ENCODE measurements at places on chromosomes 5 and 9.
A peak's percentile ranks its signal among the peaks of the same experiment; 100 is the strongest.

- no peak for DNase-seq
These were observed 28.9 kb downstream of the TAF11L14 start for GRCh38 chr5:17663182-17663581.

- DNase-seq: no peak
These were observed 11.4 kb upstream of the GRIN1 start for GRCh38 chr9:137127301-137128157.

- DNase-seq: no peak
These were observed 153.6 kb downstream of the GNAQ start for GRCh38 chr9:77877976-77878375.

DNA sequence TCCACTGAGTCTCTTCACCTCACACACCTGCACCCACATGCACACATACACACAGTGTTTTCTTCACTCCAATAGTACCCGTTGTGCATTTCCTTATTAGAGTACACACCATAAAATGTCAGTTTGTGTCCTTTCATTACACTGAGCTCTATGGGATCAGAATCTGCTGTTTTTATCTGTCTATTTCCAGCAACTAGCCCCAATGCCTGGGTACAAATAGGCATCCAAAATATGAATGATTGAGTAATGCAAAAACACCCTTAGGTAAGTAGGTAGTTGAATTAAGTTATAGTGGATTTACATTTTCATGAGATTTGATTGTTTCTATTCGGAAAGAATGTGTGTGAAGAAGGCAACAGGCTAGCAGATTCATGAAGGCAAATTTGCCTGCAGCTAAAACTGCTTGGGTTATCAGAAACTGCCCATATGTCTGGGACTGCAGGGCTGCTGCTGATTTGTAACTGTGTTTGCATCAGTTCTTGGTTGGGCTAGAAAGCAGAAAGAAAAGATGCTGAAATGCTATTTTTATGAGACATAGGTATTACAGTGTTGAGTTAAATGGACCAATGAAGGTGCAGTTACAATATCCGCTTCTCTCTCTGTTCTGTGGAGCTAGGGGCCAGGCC, 26.9 kb downstream of the PPP3R2 start:
- DNase-seq: no peak

DNA sequence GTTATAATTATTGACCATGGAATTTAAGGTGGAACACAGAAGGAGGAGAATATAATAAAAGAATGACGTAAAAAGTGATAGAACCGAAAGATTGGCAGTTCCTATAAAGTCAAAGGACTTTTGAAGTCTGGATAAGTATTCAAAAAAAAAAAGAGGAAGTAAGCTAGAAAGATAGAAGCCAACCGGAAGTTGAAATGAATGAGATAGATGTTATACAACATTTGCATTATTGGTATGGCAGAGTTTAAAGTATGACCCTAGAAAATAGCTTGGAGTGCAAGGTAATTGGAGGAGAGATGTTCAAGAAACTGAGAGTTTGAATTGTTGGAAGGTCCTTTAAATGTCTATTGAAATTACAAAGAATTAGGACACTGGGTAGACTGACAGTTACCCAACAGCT, 293.6 kb downstream of the FER start:
- no peak for DNase-seq

- no peak for DNase-seq
These were observed 900.0 kb upstream of the CDH10 start for GRCh38 chr5:25544652-25545249.

GRCh38 chr5:133446440-133446839, 165.9 kb downstream of the FSTL4 start:
- DNase-seq: no peak

- no peak for DNase-seq
These were observed 99.3 kb downstream of the FOCAD start for GRCh38 chr9:20783057-20784038.

DNA sequence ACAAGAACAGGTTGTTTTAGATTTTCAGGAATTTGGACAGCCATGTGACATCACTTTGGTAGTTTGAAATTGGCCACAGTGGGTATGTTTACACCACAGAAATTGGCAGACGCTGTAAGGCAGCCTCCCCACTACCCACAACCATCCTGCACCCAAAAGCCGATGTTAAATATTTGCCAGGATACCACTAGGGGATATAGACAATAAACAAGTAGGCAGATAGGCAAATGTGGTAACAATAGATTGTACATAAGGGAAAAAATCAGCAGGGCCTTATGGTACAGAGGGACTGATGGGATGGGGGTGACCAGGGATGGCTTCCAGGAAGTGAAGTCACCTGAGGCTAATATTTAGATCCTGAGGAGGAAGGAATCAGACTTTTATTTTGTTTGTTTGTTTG, 31.1 kb upstream of the DUSP1 start:
- no peak for DNase-seq

- no peak for DNase-seq
These were observed 773.6 kb upstream of the CDH10 start for GRCh38 chr5:25418319-25418859.

DNA sequence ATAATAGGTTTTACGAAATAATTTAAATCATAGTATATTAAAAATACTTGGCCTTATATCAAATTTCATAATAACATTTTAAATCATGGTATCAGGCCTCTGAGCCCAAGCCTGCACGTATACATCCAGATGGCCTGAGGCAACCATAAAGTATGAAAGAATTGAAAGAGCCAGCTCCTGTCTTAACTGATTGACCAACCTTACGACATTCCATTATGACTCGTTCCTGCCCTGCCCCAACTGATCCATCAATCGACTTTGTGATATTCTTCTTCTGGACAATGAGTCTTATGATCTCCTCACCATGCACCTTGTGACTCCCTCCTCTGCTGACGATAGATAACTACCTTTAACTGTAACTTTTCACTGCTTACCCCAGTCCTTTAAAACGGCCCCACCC, 545.0 kb downstream of the MTRR start:
- DNase-seq: no peak

GRCh38 chr9:105393576-105394344, 54.1 kb upstream of the FSD1L start:
- no peak for DNase-seq

DNA sequence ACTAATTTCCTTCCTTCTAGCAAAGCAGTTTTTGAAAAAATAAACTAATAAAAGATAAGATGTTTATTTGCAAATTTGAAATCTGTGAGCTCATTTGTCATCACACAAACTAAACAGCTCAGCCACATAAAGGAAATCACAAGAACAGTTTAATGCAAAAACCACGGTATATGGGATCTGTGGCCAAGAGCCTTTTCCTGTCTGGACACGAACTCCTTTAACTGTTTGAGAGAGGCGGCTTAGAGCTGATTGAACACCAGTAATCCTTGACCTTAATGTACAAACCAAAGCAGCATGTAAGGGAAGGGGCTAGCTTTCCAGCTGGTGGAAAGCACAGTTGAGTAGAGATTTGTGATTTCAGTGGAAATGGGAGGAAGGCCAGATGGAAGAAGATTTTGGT, 66.3 kb upstream of the SPINK5 start:
- DNase-seq: no peak

DNA sequence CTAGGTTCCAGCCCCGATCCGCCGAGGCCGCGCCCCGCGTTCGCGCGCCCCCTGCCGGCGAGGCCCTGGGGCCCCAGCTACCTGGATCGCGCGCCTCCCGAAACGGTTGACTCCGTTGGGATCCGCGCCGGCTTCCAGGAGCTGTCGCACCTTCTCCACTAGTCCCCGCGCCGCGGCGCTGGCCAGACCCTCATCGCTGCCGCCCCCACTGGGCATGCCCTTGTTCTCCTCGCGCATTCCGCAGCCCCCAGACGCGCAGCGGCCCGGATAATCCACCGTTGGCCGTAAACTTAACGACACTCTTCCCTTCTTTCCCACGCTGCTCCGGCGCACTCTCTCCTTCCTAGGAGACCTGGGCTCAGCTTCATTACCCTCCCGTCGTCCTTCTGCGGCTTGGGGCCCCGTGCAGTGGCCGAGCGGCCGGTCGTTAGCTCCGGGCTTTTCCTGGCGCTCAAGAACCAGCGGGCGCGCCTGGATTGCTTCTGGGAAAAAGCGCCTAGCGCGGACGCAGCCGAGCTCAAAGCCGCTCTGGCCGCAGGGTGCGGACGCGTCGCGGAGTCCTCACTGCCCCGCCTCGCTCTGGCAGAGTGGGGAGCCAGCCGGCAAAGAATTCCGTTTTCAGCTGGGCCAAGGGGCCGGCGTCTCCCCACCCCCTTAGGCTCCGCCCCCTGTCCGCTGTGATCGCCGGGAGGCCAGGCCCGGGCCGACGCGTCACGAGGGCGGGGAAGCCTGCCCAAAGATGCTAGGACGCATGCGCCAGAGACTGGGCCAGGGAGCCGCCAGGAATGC, at the start of gene CDKN2B:
Gene CDKN2B (minus strand): TSS at position 589 of the 789 bp plus-strand sequence. CDS start 352 bp downstream, at position 237.
- DNase-seq: peak; percentile 57

GRCh38 chr5:133240425-133241091, 188.7 kb downstream of the HSPA4 start:
- DNase-seq: no peak

DNA sequence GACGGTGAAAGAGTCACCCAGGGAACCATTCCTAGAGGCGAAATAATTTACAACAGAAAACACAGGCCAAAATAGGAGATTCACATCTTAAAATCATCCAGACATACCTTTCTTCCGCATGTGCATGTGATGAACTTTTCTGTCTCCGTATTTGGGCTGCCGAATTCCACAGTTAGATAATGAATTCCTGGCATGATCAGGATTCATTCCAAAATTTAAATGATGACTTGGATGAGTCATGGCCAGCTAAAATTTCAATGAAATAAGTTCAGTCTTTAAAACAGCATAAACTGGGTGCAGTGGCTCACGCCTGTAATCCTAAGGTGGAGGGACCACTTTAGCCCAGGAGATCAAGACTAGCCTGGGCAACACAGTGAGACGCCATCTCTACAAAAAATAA, 82.7 kb downstream of the DROSHA start:
- no peak for DNase-seq

All from stimulated activated CD4-positive, alpha-beta T cell treated with anti-CD3 and anti-CD28 coated beads, TNF-alpha, amount 100 ng/mL, for 1 hour (primary cell).